ENCODE measurements at places on chromosomes 3 and 15.

GRCh38 chr3:34365771-34366170 is 567.3 kb downstream of the PDCD6IP start:
- no peak for DNase-seq

GRCh38 chr15:29100486-29101000 is 169.1 kb downstream of the NSMCE3 start:
- DNase-seq, result no peak

DNA sequence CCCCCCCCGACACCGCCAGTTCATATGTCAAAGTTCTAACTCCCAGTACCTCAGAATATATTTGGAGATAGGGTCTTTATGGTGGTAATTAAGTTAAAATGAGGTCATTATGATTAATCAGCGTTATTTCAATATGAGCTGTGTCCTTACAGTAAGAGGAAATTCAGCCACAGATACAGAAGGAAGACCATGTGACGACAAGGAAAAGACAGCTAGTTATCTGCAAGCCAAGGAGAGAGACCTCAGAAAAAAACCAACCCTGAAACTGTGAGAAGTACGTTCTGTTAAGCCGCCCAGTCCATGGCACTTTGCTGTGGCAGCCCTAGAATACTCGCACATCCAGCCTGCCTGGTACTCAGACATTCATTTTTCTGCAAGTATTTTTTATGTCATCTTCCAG is 62.3 kb upstream of the ARL8B start:
- DNase-seq, result no peak

GRCh38 chr15:78455749-78456148 is 17.7 kb downstream of the IREB2 start:
- DNase-seq, result no peak

- DNase-seq, result no peak
These were observed 32.7 kb downstream of the MECOM start for GRCh38 chr3:169630852-169631251.

GRCh38 chr15:97915261-97915660 is 45.2 kb upstream of the ARRDC4 start:
- no peak for DNase-seq

GRCh38 chr3:64063207-64063982 is 40.1 kb upstream of the PSMD6 start:
- DNase-seq, result no peak

GRCh38 chr3:155585384-155585783 is 159.5 kb downstream of the PLCH1 start:
- DNase-seq, result no peak

DNA sequence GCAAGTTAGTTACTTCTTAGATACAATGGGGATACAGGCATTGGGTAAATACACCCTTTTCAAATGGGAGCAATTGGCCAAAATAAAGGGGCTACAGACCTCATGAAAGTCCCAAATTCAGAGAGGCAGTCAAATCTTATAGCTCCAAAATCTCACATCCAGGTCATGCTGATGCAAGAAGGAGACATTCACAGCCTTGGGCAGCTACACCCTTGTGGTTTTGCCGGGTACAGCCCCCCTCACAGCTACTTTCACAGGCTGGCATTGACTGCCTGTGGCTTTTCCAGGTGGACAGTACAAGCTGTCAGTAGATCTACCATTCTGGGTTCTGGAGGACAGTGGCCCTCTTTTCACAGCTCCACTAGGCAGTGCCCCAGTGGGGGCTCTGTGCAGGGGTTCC is 17.5 kb upstream of the PLSCR1 start:
- DNase-seq, result no peak

DNA sequence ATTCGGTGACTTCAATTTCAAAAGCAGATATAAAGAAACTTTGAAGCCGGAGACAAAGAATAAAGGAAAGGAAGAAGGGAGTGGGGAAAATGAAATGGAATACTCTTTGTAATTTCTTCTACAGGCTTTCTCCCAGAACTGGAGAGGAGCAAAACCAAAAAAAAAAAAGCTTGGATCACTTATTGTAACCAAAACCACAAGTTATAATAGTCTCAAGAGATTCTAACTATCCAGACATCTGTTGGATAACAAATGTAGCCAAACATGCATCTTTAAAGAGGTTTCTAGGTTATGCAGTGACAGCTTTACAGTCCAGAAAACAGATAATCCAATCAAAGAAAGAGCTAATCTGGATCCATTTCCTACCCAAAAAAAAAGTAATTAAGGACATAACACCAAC is 36.2 kb downstream of the VGLL3 start:
- DNase-seq, result no peak

DNA sequence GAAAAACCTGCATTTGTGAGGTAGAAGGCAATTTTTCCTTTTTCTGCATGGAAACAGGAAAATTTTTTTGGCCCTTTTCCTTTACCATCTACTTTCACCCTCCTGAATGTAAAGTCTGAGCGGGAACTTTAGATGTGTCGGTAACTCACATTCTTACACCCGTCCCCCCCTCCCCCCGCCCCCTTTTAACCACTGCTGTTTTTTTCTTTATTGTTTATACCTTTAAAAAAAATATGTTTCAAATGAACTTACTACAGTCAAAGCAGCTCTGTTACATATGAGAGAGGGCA is 487 bp upstream of the HES1 start:
- no peak for DNase-seq

DNA sequence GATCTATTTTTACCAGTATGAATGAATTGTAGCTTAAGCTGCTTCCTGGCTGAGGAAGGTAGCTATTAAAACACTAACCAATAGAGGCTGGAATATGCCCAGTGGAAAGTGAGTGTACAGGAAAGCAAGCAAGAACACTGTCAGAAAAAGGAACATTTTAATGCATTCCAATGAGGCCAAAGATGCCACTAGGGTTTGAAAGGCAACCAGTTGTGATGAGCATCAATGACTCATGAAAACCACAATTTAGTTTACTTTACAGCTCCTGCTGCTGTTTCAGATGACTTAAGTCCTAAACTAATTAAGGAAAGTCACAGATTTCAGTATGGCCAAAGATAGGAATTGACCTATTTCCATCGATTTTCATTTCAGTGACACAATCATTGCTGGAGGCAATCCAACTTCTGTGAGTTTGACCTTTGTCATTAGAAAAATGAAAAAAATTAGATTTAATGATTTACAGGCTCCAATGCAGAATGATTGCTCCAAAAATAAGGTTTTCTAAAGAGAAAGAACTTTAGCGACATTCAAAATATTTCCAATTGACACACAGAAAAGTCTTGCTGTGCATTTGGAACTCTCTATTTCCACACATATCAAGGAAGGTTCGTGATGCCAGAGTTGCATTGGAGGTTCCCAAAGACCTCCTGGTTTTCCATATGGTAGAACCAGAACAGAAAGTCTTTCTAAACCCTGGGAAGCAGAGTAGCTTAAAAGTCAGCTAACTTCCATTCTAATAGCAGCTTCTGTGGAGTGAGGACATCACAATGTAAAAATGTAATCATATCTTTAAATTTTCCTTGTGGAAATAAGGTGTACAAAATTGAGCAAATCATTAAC is 103.0 kb downstream of the SUCNR1 start:
- peak; percentile 96 for DNase-seq

DNA sequence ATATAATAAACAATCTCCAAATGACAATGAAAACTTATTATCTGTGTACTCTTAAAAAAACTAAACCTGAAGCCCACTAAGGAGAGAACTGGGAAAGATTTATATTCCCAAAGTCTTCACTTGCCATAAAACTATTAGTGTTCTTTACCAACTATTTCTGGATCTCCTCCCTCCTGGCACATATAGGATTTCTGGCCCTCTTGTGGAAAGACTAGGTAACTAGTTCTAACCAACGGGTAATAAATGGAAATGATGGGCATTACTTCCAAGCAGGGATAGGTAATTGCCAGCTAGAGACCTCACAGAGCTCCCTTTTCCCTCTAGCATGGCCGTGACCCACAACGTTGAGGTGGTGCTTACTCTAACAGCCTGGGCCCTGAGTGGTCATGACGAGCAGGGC is 110.1 kb downstream of the DNAH12 start:
- no peak for DNase-seq

DNA sequence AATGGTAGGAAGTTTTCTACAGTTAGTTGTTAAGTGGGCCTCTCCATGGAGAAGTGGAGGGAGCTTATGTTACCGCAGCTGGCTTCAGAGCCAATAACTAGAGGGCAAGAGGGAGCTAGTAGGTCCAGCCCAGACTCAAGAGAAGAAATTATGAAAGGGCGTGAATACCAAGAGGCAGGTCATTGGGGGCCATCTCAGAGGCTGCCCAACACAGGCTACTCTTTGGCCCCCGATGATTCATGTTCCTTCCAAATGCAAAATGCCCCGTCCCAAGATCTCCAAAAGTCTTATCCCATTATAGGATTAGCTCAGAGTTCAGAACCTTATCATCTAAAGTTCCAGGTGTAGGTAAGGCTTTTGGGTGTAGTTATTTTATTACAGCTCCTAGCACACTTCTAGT is 94.5 kb downstream of the FNDC3B start:
- DNase-seq, result no peak

DNA sequence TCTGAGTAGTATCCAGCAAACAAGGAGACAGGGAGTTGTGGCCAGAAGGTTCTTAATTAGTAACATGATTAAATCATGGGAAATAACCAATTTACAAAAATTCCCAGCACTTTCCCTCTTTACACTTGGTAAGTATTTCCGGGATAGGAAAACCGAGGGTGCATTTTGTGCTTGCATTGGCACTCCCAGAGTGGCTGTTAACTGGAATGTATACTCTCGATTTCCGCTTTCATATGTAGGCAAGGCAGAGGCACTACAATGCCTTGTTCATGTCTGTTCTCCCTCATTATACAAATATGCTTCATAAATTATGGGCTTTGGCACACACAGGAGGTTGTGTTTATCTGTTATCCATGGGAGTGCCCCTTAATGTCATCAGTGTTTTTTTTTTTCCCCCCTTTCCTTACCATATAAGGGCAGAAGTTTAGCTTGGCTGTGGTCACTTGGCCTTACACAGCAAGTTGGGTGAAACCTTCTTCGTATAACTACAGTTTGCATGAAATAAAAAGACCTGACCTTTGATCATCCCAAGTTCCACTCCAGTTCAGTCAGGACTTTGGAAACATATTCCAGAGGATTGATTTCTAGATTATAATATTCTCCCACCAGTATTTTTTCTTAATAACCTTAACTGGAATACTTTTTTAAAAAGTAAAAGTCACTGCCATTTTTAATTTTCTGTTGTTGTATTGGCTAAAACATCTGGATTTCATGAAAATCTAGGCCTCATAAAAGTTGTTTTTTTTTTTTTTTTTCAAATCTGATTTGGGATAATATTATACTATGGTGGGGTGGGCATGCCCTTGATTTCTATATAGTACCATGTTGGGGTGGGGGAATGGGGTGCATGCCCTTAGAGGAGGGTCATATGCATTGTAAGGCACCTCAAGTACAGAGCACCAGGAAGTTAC is 8.9 kb downstream of the TPM1 start:
- no peak for DNase-seq

- no peak for DNase-seq
These were observed 162.7 kb downstream of the STT3B start for GRCh38 chr3:31695280-31696008.

DNA sequence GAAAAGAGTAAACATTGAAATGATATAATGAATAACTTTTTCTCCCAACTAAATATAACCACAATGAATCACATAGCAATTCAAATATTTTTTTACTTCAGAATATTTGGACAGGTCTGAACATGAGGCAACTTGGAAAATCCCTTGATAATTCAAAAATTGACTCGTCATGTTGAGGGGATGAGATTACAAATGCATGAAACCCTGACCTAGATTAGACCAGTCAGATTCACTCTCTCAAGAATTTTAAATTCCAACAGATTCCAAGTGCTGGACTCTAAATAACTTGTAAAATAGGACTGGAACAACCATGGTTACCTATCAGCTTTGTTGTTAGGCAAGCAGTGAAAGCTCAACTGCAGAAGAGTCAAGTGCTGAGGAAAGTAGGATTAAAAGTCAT is 317.5 kb downstream of the GBE1 start:
- DNase-seq, result peak; percentile 79

DNA sequence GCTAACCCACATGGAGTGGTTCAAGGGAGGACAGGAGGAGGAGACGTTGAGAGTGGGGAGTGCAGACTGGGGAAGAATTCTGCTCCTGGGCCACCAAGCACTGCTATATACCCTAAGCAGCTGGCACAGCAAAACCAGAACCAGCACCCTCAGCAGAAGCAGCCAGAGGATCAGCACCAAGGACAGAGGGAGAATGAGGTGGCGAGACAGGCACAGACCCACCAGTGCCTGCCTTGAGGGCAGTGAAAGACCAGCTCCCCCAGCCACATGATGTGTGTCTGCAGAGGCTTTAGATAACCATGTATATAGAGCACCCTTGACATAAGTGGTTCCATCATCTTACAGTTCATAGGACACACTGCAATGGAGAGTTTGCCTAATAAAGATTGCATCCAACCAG is 319.0 kb downstream of the GABRB3 start:
- no peak for DNase-seq

DNA sequence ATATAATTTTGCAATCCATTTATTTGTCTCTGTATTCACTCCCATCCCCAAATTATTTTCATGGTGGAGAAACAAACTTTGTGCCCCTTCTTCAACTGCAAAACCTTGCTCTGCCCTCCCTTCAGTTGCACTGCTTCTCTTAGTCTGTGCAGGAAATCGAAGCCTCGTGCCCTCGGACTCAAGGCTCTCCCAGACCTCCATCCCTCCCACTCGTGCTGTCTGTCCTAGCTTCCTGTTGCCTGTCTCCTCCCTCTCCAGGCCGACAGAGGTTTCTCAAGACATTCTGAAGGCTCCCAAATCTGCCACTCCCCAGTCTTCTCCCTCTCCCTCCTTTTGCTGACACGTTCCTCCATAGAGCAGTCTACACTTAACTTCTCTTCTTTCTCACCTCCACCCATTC is 177.6 kb downstream of the PDZRN3 start:
- no peak for DNase-seq
